ENCODE measurements at places on chromosomes 6 and 20.

GRCh38 chr20:50730765-50731054 lies 670 bp upstream of the PARD6B start:
- no peak for DNase-seq

DNA sequence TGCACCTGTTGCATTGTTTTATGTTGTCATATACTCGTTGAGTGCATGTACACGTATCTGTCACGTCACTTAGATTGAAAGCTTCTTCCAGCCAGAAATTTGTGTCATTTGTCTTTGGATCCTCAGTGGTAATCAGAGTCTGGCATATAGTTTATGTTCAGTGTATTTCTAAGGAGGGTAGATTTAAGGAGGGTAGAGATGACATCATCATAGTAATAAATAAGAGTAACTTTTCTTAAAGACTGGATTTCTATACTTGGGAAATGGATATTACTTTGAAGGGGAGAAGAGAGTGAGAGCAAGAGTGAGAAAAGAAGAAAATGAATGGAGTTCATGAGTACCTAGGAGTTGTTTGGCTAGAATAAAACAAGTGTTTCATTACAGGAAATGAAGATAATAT lies 255.0 kb upstream of the SASH1 start:
- DNase-seq: no peak

DNA sequence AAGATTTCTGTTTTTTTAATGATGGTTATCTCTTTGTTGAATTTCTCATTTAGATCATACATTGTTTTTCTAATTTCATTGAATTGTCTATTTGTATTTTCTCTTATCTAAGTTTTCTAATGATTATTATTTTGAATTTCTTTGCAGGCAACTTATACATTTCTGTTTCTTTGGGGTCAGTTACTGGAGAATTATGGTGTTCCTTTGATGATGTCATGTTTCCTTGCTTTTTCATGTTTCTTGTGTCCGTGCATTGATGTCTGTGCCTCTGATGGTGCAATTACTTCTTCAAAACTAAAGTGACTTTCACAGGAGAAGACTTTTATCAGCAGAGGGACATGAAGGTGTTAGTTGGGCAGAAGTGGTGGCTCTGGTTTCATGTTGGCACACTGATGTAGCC lies 270.7 kb upstream of the MOCS1 start:
- no peak for DNase-seq

GRCh38 chr6:90420500-90420899 lies 123.9 kb upstream of the BACH2 start:
- no peak for DNase-seq

- no peak for DNase-seq
Measured at GRCh38 chr20:2217857-2218539, 77.8 kb upstream of the TGM3 start.

- DNase-seq: no peak
Measured at GRCh38 chr20:34642009-34642408, 34.9 kb downstream of the PIGU start.

- no peak for DNase-seq
Measured at GRCh38 chr20:17403461-17403860, 127.7 kb downstream of the BFSP1 start.

Data from GM04503 (cell line).